Spleen (tissue), 13 donors: ENCODE measurements at places on chromosomes 16 and 17. TPM values are rescaled to one million over a fixed set of nuclear protein-coding genes. Genes with fewer than 3 reads are reported as not detected.

The NHLRC4 gene
- total RNA-seq, result 4.5 TPM

The FLYWCH1 gene
- total RNA-seq, result 51.6 TPM

The EEF2K gene
- total RNA-seq, result 27.5 TPM

The CMTM2 gene
- total RNA-seq, result 13.7 TPM

The RCVRN gene
- total RNA-seq, result 0.11 TPM

DNA sequence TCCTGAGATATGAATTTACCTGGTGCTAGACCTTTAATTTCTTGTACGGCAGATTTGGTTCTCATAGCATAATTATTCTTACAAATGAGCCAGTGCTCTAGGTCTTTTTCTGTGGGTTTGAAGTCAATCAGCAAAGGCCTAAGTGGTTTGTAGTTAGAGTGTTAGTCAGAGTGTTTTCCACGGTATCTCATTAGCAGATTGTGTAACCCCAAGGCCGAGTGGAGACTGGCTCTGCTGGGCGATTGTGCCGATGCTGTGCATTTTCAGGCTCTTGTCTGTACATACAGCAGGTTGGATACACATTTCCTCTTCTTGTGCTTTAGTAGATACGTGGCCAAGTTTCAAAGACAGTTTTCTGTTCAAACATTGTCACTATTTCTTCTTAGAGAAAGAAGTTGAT is 78.6 kb upstream of the CA10 start:
- no peaks in the 10 kb centered on the region for H3K4me1 ChIP-seq
- no peak for DNase-seq
- H3K4me3 ChIP-seq, result no peak overlapping the region
- no peaks in the 10 kb centered on the region for H3K27me3 ChIP-seq

GRCh38 chr16:84193480-84193879 is 2.5 kb downstream of the ADAD2 start:
- no peak overlapping the region for H3K4me3 ChIP-seq
- H3K36me3 ChIP-seq, result no peaks in the 10 kb centered on the region
- no peaks in the 10 kb centered on the region for H3K4me1 ChIP-seq
- H3K27me3 ChIP-seq, result no peaks in the 10 kb centered on the region

GRCh38 chr17:5793899-5794298 is 209.6 kb upstream of the NLRP1 start:
- H3K27me3 ChIP-seq, result peaks cover 44% of the 10 kb centered on the region
- H3K4me1 ChIP-seq, result no peaks in the 10 kb centered on the region
- H3K27ac ChIP-seq, result no peak overlapping the region
- no peak for DNase-seq
- no peaks in the 10 kb centered on the region for H3K36me3 ChIP-seq

DNA sequence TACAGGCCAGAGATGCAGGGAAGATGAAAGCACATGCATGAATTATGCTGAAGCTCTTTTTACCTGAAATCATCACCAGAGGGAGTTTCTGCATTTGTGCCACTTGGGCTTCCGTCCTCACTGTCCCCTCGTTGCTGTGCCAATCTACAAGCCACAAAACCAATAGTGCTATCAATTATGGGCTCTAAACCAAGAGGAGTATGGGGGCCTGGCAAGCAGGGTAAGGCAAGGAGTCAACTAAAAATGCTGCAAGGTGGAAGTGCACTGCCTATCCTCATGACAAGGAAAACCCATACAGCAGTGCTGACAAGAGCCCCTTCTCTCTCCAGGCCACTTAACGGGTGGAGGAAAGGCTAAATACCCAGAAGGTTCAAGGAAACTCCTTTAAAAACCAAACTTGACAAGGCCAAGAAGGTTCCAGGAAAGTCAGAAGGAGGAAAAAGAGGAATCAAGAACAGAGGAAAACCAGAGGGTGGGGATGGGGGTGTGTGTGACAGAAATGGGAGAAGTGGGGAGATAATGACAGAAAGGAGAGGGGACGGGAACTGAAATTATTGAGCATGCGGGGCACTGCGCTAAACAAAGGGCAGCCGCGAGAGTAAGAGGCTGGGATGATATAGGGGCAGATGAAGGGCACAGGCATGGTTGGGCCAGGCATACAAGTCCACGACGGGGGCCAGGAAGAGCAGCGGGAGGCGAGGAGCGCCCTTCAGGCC is 674 bp downstream of the C17orf75 start:
- peaks cover 38% of the 10 kb centered on the region for H3K36me3 ChIP-seq
- peak overlapping the region; percentile 63 for H3K4me3 ChIP-seq
- peak overlapping the region; percentile 84 for H3K27ac ChIP-seq
- peaks cover 20% of the 10 kb centered on the region for H3K4me1 ChIP-seq
